ENCODE measurements at places on chromosomes 3 and 15. TPM values are rescaled to one million over a fixed set of nuclear protein-coding genes. Genes with fewer than 3 reads are reported as not detected.
A peak's percentile ranks its signal among the peaks of the same experiment; 100 is the strongest.

DNA sequence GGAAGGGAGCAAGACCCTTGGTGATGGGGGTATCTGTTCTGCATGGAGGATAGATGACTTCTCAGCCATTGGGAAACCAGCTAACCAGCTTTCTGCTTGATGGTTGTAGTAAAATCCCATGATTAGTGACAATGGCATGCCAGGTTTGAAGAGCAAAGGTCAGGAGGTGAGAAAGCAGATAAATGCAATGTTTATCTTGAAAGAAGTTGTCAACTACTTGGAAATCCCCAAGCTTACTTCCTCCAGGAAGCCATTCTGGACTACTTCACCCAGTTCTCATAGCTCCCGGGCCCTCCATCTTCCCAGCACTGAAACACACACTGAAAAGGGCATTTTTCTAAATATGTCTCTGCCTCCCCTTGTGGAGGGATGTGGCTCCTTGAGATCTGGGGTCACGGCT, 51.3 kb downstream of the SMAD3 start:
- peaks cover 37% of the 10 kb centered on the region for H3K4me1 ChIP-seq
- DNase-seq, result no peak
- no peak overlapping the region for H3K4me3 ChIP-seq
- no peaks in the 10 kb centered on the region for H3K27me3 ChIP-seq
- H3K27ac ChIP-seq, result peak overlapping the region; percentile 66
- peaks cover 5% of the 10 kb centered on the region for H3K36me3 ChIP-seq

GRCh38 chr3:30688776-30689641, 82.6 kb downstream of the TGFBR2 start:
- DNase-seq, result no peak
- peaks cover 40% of the 10 kb centered on the region for H3K4me1 ChIP-seq
- H3K4me3 ChIP-seq, result no peak overlapping the region
- peak overlapping the region; percentile 68 for H3K27ac ChIP-seq

GRCh38 chr15:70053001-70053715, 44.6 kb downstream of the TLE3 start:
- peaks cover 4% of the 10 kb centered on the region for H3K4me1 ChIP-seq
- DNase-seq, result no peak
- no peaks in the 10 kb centered on the region for H3K27me3 ChIP-seq
- peaks cover 61% of the 10 kb centered on the region for H3K36me3 ChIP-seq
- no peak overlapping the region for H3K27ac ChIP-seq
- H3K4me3 ChIP-seq, result no peak overlapping the region

- no peak for DNase-seq
- no peak overlapping the region for H3K4me3 ChIP-seq
- H3K4me1 ChIP-seq, result peaks cover 11% of the 10 kb centered on the region
Measured at GRCh38 chr3:192621909-192622308, 105.4 kb downstream of the FGF12 start.

GRCh38 chr3:11351451-11351850, 79.3 kb downstream of the ATG7 start:
- H3K27ac ChIP-seq, result no peak overlapping the region
- no peaks in the 10 kb centered on the region for H3K27me3 ChIP-seq
- no peak overlapping the region for H3K4me3 ChIP-seq
- peaks cover 31% of the 10 kb centered on the region for H3K36me3 ChIP-seq
- DNase-seq, result no peak

DNA sequence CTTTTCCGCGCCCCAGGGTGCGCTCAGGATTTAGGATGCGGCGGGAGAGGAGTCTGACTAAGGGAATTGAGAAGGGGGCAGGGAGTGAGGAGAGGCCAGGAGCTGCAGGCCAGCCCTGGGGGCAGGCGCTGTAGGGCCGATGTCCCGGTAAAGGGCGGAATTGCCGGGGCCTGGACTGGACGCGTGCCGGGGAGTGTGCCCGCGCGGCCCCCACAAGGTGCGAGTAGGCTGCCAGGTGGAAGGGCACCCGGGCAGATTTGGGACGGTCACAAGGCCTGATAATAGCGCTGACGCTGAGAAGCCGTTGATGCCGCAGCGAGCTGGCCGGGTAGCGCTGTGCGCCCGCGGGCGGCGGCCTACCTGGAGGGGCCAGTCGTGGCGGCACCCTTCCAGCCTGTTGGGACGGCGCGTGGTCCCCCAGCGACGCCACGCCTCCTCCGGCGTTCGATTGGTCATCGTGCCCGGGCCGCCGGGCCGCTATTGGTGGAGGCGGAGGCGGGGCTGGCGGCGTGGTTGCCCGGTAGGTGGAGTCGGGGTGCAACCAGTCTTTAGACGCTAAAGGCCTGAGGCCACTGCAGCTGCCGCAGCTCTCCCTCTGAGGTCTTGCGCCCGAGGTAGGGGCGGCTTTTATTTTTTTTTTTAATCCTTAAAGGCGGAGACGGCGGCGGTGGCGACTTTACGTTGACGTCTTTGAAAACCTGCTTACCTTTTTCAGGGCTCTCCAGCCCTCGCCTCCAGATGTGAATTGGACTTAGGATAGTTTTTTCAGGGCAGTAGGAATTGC, 903 bp downstream of the SLC25A38 start:
- H3K36me3 ChIP-seq, result no peaks in the 10 kb centered on the region
- H3K27me3 ChIP-seq, result no peaks in the 10 kb centered on the region
- peaks cover 31% of the 10 kb centered on the region for H3K4me1 ChIP-seq
- peak overlapping the region; percentile 97 for H3K4me3 ChIP-seq
- DNase-seq, result peak; percentile 99
- H3K27ac ChIP-seq, result peak overlapping the region; percentile 98

DNA sequence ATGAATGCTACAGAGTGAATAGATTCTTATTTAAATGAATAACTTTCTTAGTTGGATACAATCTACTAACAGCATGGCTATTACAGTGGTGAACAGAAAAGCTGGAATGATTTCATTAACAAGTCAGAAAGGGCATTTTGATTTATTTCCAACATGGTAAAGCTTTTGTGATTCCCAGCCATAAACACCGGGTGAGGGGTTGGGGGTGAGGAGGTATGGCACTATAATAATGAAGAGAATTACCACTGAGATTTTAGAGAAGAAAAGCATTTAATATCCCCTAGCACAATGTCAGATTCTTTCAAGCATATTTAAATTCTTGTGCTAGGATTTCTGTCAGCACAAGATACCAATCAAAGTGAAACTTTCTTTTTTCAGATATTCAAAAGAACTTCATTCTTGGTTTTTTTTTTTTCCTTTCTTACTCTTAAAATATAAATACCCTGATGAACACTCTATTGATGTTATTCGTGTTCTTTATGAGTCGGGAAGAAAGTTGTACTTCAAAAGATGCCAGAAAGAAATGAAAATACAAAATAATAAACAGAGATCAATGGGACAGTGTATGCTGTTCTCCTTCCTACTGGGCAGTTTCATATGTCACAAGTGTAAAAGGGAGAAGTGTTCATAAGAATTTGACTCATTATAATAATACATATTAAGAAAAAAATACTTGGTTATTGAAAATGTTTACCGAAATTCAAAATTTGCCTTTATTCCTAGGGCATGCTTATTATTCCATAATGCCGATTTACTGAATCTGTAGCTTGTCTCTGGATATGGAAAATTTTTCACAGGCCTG, 522.8 kb downstream of the CADM2 start:
- H3K27ac ChIP-seq, result no peak overlapping the region
- H3K36me3 ChIP-seq, result no peaks in the 10 kb centered on the region
- no peak for DNase-seq
- H3K27me3 ChIP-seq, result no peaks in the 10 kb centered on the region
- no peak overlapping the region for H3K4me3 ChIP-seq
- H3K4me1 ChIP-seq, result peaks cover 9% of the 10 kb centered on the region

Gene CGNL1
- total RNA-seq, result 67.1 TPM

Gene GOLGA6B
- total RNA-seq, result 1.9 TPM

Gene CELSR3
- total RNA-seq, result 27.9 TPM

Gene SPTSSB
- total RNA-seq, result 14.1 TPM

Gene FBXO45
- 15.0 TPM for total RNA-seq

Measured in WTC11 (cell line).